Psoas muscle (tissue), 8 donors: ENCODE measurements at places on chromosomes 4 and X. TPM values are rescaled to one million over a fixed set of nuclear protein-coding genes. Genes with fewer than 3 reads are reported as not detected.

- DNase-seq, result no peak
These were observed 251.4 kb upstream of the DDX53 start for GRCh38 chrX:22748093-22748999.

- no peak for DNase-seq
These were observed 663.6 kb upstream of the CPEB2 start for GRCh38 chr4:14338585-14339265.

Gene FAM47A
- polyA plus RNA-seq, result not detected

DNA sequence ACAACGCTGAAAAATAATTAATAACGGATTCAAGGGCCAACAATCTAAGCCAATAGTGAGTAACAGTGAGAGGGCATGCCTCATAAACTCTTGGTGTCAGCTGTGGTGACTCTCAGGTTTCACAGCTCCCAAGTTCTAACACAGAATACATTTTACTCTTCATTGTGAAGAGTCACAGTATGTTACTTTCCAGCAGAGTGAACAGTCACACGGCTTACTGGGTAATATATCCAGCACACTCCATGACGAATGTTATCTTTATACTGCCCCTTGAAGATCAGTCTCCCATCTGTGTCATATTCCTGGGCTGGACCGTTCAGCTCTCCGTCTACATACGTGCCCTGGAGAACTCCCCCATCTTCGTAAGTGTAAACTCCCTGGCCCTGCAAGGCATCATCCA lies 23.1 kb downstream of the SETD7 start:
- DNase-seq, result no peak

DNA sequence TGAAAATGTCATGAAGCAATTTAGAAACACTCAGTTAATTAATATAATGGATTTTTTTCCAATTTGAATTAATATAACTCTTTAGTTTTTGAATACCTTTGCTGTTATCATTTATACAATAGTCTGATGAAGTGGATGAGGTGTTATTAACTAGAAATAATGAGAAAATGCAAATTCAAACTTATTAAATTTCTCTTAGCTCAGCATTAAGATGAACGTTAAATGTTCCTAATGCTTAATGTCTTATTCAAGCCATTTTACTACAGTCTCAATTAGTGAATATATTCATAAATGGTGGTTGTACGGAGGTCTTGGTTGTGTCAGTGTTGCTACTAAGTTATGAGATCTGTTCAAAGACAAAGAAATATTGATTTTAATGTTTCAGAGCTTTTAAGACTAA lies 186.3 kb downstream of the DTHD1 start:
- no peak for DNase-seq
